ENCODE measurements at places on chromosomes 16 and 17.

DNA sequence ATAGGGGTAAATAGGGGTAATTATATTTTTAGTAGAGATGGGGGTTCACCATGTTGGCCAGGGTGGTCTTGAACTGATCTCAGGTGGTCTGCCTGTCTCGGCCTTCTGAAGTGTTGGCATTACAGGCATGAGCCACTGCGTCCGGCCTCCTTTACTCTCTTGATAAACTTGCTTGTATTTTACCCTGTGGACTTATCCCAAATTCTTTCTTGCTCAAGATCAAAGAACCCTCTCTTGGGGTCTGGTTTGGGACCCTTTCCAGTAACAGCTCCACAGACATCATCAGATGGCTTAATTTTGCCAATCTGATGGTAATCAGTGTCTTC is 5.6 kb upstream of the C1QTNF1 start:
- DNase-seq = no peak

- no peak for DNase-seq
Measured at GRCh38 chr16:51822471-51822870, 671.4 kb upstream of the SALL1 start.

- no peak for DNase-seq
Measured at GRCh38 chr16:19239511-19240155, 45.9 kb upstream of the CLEC19A start.

DNA sequence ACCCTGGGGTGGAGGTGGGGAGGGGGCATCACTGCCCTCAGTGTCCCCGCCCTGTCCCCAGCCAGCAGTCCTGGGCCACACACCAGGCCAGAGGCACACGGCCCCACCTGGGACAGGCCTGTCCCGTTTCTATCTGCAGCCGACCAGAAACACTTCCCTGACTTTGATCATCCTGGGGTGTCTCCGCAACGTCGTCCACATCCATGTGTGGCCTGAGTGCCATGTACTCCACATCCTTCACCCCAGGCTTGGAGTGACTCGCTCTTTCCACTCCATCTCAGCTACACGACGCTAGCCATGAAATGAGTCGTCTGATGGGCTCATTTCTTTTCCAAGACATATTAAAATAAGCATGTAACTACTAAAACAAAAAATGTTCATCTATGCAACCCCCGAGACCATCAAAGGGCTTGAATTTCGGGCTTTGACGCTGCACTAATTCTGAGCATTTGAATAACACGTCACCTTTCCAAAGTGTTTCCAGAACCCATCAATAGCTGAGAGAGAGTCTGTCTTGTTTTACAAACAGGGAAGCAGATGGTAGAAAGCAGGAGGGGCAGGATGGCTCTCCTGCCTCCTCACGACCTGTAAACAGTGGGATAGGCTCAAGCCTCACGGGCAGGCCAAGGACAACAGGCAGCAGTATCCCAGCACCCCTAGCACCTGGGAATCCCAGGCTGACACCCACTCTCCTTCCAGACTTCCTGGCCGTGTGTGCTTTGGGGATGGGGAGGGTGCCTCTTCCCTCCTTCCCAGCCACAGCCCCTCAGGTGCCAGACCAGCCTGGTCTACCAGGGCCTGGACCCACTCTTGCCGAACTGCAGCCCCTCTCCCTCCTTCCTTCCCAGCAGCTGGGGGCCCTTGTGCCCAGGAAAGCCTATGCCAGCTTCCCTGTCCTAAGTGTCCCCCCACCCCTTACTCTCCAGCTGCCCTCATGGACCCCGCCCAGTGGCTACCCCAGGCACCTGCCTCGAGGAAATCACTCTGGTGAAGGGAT is 20.0 kb upstream of the RASD1 start:
- DNase-seq = no peak

DNA sequence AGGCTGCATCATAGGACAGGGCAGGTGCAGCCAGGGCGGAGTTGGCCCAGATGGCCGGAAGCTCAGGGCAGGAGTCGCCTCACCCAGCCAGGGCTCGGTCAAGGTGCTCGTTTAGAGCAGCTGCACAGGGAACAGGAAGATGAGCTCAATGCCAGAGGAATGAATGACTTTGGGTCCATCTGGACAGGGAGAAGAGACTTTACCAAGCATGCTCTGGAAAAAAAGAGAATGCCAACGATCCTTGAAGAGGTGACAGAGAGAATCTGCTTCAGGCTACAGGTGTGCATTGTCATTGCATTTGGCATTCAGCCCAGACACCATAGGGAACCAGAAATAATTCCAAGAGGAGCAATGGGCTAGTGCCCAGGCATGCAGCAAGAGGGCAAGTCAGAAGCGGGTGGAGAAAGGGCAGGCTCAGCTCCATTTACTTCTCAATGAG is 6.7 kb upstream of the MPP3 start:
- no peak for DNase-seq

DNA sequence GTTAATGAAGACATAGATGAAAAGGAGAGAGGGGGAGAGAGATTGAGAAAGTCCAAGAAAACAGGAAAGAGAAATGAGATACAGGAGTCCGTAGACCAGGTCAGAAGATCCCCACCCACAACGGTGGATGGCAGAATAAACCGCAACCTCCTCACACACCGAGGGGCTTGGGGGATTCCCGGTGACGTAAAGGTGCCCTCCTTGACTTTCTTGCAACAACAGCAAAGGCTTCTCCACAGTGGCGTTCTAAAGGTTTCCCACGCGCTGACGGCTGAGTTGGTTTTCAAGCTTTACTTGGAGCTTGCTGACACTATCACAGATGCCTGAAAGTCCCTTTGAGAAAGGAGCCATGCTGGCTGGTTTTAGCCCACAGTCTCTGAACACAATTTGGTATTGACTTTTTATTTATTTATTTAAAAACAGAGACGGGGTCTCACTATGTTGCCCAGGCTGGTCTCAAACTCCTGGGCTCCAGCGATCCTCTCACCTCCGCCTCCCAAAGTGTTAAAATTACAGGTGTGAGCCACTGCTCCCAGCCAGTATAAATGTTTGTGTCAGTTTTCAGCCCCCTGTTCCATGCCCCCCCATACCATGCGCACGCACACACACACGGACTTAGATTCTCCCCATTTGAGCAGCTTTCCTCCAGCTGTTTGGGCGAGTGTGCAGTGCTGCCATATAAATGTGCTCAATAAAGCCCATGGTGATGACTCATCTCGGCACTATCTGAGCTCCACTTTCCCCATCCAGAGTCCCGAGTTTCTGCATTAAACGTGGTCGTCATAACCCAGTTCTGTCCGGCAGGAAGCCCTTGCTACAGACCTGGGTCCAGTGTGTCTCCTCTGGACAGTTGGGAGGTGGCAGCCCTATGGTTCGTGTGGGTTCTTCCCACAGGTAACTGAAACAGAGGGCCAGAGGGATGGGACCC is 33.0 kb upstream of the SEC14L1 start:
- no peak for DNase-seq

DNA sequence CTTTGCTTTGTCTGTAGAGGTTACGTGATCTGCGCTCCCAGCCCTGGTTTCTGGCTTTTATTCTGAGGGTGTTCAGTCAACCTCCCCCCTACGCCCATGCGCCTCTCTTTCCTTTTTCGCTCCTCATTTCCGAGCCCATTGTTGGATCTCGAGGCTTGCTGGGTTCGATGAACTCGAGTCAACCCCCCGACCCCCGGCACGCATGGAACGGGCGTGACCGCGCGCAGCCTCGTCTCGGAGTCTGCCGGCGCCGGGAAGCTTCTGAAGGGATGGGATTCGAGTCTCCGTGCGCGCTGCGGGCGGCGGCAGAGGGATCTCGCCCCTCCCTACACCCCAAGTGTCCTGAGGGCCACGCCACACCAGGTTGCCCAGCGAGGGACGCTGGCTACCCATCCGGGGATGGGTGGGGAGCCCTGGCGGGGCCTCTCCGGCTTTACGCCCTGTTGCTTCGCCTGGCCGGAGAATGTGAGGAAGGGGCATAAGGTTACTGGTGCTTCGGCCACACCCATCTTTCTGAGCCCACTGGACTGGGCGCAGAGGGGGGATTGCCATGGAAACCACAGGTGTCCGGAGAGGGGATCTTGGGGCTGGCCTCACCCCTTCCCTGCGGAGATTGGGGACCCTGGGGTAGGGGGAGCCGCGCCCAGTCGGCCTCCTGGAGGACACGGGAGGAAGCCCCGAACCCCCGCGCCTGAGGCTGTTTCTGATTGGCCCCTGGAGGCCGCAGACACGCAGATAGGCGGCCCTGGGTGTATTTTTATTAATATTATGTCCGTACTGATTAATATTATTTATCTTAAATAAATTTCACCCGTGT is 1.8 kb downstream of the MAPT start:
- DNase-seq = no peak

- DNase-seq = peak; percentile 60
Measured at GRCh38 chr17:75404223-75404730, 1.2 kb downstream of the GRB2 start.

- DNase-seq = no peak
Measured at GRCh38 chr17:12627177-12627629, 38.5 kb upstream of the MYOCD start.

DNA sequence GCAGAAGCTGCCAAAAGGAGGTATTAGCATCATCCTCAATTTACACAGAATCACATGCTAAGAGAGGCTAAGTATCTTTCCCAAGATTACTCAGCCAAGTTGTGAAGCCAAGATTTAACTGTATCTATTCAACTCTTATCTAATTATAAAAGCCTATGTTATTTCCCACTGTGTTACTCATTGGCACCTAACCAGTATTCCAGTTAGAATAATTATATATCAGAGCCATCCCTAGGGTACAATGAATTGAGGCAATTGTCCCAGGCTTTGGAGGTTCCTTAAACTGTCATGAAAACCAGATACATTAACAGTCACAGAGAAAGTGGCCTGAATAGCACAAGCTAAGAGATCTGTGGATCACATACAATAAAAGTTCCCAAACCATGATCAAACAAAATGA is 10.9 kb upstream of the AMFR start:
- no peak for DNase-seq

All from activated CD4-positive, alpha-beta memory T cell treated with anti-CD3 and anti-CD28 coated beads, Interleukin-2, amount 10 ng/mL, durations not matched to agents 7 days and 5 days (primary cell).